SHP77 (cell line): ENCODE measurements at places on chromosomes 6 and 20.

GRCh38 chr20:57249073-57249472 lies 17.4 kb downstream of the BMP7 start:
- DNase-seq = no peak

DNA sequence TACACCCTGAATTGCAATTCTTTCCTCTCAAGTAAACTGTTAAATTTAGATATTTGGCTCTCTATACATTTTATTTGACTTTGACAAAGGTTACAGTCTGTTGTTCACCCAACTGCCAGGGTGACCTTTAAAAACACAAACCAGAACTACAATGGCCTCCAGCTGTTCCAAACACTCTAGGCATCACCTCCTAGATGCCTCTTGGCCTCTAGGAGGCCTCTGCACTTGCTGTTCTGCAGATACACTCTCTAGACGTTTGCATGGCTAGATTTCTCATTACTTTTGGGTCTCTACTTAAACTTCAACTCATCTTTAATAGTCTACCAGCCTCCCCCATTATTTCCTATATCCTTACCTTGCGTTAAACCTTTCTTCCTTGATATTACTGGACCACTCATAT lies 102.8 kb upstream of the BEND3 start:
- DNase-seq = no peak

DNA sequence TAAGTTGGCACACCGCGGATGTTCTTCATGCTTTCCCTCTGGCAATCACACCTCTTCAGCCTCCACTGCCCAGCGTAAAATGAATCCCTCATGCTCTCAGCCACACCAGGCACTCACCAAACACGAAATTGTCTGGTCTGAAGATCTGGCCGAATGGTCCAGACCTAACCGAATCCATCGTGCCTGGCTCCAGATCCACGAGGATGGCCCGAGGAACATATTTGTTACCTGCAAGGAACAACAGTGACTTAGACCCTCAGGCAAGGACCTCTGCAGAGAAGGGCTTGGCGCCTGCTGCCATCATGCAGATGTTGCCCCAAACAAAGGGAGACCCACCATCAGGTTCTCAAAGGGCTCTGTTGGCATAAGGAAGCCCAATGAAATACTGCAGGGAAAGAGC lies 1.4 kb downstream of the TUBB2B start:
- no peak for DNase-seq

- no peak for DNase-seq
These were observed 243.0 kb upstream of the RIN2 start for GRCh38 chr20:19515074-19515473.

- no peak for DNase-seq
These were observed 2.3 kb upstream of the TUBB1 start for GRCh38 chr20:59016795-59017492.

GRCh38 chr6:148222846-148223245 lies 119.8 kb upstream of the SASH1 start:
- DNase-seq = no peak

DNA sequence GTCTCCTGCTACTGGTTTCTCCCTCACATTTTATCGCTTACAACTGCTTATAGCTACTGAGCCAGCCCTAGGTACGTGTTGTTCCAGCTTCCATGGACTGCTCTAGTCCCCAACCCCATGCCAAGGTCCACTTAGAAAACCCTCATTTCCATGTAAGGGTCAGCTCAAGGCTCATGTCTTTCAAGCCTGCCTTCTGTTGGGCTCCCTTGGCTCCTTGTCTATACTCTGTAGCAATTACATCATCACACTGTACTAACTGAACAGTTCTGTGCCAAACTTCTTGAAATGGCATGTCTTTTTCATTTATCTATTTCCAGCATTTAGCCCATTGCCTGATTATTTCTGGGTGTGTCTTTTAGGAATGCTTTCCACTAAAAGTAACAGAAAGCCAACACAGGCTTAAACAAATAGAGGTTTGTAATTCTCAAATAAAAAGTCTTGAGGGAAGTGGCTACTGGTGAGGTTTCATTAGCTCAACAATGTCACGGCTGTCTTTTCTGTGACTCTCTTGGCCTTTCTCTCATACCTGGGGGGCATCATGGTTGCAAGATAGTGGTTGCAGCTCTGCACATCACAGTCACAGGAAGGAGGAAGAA lies 317.6 kb downstream of the TPBG start:
- no peak for DNase-seq

- DNase-seq = no peak
These were observed 72.1 kb downstream of the SOD2 start for GRCh38 chr6:159620947-159621346.

- DNase-seq = no peak
These were observed 403.9 kb upstream of the SULF2 start for GRCh38 chr20:48189181-48189580.

DNA sequence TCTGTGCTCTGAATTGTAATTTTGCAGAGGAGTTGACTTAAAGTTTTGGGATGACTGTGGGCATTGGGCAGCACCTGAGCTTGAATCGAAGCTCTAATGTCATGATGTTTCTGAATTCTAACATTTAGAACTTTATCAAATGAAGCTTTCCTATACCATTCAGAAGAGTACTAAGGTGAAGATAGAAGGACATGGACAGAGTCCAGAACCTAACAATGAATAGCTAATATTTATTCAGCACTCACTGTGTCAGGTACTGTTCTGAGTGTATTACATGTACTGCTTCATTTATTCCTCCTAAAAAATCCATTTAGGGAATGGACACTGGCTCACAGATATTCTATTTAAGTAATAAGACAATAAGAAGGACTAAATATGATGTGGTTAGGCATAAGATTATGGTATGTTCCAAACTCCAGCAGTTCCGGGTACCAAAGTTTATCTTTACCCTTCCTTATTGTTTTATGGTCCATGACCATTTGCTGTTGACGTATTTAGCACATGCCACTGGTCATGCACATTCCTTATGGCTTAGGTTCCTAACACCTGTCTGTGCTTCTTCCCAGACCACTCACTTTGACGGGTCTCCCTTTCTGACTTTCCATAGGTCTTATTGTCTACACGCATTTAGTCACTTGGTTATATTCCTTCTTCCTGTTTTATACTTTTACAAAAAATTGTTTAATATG lies 20.3 kb downstream of the BCKDHB start:
- DNase-seq = no peak

DNA sequence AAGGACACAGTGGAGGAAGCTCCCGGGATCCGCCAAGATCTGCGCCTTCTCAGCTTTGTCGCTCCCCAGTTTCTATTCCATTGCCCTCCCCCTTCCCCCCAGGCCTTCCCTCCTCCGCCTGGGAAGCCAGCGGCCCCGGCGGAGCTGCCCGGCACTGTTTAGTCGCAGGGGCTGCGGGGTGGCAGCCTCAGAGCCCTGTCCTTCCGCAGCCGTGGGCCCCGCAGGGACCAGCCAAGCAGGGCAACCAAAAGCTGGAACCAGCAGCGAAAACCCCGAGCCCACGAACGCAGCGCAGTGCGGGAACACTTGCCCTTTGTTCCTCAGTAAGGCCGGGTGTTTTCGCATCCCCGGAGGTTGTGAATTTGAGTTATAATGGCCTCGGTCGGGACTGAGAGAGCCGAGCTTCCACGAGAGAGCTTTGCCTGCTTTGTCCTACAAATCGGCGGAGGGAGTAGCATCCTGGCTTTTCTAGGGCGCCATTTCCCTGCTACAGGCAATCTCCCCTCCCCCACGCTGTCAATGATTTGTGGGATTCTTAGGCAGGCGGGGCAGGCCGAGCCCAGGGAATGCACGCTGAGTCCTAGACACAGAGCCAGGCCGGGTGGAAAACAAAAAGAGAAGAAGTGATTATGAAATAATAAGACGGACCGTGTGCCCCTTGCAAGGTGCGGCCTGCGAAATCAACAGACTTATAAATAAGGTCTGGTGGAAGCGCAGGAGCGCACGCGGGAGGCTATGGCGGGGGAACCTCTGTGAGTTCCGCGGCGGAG lies 4.0 kb upstream of the TUBB2B start:
- DNase-seq = peak; percentile 75

DNA sequence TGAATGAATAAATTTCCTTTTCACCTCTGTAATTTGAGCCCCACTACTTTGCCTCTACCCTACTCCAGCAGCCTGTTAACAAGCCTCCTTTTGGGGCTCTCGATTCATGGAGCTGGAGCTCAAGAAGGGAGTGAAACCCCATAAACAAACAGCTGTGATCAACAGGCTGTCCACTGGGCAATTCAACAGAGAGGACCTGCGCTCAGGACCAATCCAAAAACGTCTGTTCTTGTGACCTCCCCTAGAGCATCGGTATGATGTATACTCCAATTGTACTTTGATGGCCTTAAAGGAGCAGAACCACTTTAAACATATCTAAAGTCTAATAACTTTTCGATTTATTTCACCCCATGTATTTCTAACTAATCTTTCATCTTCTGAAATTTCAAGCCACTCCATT lies 37.4 kb downstream of the HIVEP2 start:
- DNase-seq = no peak

- DNase-seq = no peak
These were observed 19.9 kb downstream of the SLC13A3 start for GRCh38 chr20:46631212-46631869.

DNA sequence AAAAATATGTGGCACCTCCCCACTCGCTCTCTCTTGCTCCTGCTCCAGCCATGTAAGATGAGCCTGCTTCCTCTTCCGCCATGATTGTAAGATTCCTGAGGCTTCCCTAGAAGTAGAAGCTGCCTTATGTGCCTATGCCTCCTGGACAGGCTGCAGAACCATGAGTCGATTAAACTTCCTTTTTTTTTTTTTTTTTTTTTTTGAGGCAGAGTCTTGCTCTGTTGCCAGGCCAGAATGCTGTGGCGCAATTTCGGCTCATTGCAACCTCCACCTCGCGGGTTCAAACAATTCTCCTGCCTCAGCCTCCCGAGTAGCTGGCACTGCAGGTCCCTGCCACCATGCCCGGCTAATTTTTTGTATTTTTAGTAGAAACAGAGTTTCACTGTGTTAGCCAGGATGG lies 112.5 kb downstream of the FAM217A start:
- no peak for DNase-seq

DNA sequence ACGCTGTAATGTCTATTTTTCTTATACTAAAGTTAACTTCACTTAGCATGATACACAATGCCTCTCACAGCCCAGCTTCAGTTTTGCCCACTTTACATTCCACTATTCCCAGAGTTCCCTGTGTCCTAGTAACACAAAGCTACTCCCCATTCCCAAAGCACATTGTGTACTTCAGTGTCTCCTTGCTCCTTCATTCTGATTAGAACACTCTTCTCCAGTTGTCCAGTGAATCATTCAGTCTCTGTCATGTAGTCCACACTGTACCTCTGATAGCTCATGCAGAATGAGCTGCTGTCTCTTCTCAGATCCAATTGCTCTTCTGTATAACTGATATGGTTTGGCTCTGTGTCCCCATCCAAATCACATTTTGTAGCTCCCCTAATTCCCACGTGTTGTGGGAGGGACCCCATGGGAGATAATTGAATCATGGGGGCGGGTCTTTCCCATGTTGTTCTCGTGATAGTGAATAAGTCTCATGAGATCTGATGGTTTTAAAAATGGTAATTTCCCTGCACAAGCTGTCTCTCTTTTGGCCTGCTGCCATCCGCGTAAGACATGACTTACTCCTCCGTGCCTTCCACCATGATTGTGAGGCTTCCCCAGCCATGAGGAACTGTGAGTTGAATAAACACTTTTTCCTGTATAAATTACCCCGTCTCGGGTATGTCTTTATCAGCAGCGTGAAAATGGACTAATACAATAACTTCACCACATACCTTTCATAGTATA lies 2.1 kb upstream of the TMX4 start:
- no peak for DNase-seq

- DNase-seq = no peak
These were observed 7.8 kb upstream of the C2 start for GRCh38 chr6:31919624-31920303.

- DNase-seq = no peak
These were observed 6.9 kb downstream of the TP53INP2 start for GRCh38 chr20:34710861-34711574.

DNA sequence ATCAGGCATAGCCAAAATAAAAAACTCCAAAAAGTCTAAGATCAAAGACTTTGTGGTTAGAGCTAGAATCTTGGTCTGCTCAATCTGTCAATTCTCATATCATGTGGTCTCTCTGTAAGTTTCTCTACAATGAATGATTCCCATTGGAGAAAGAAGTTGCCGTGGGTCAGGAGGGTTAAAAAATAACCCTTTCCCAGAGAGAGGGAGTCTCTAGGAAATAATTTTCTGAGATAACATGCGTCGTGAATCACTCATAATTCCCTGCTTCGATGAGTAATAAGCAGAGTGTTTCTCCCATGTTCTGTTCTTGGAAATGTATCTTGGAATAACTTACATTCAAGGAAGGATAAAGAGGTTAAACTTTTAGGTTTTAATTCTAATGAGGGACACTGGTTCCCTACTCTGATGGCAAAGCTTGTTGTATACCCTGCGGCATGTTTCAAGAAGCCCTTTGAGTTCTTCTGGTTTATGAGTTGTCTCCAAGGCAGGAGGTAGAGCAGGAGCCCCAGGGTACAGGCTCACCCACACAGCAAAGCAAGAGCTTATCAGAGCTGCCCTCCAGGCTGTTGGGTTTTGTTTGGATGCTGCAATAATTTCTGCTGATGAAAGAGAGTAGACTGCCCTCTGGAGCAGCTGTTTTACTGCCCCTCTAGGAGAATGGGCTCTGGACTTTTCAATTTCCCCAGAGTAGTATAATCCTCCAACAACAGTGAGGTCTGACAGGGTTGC lies 599.1 kb downstream of the QKI start:
- no peak for DNase-seq

DNA sequence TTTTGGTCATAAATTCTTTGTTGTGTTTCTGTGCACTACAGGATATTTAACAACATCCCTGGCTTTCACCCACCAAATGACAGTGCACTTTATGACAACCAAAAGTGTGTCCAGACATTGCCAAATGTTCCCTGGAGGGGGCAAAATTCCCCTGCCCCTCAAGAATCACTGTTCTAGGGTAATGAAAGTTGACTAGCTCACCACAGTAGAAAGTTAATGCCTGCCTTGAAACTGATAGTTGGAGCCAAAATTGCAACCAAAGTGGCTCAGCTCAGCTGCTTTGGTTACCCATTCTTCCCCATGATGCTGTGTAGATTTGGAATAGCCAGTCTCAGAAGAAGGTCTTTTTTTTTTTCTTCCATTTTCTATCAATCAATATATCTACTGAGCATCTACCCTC lies 150.6 kb downstream of the RALGAPA2 start:
- no peak for DNase-seq

DNA sequence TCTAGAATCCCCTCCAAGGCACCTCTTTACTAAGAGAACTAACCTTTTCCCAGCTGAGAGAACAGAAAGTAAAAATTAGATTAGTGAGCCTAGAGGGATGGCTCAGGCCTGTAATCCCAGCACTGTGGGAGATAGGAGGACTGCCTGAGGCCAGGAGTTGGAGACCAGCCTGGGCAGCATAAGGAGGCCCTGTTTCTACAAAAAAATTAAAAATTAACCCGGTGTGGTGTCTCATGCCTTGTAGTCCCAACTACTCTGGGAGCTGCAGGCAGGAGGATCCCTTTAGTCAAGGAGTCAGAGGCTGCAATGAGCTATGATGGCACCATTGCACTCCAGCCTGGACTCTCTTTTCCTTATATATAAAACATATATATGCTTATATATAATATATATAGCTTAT lies 5.5 kb upstream of the OOEP start:
- no peak for DNase-seq
